Stimulated activated CD8-positive, alpha-beta memory T cell treated with anti-CD3 and anti-CD28 coated beads, Interleukin-7, amount 100 ng/mL, for 4 hours (primary cell): ENCODE measurements at places on chromosomes 11 and 22.

GRCh38 chr11:76839311-76839710 lies 21.4 kb upstream of the ACER3 start:
- DNase-seq, result no peak

- DNase-seq, result no peak
Observed at GRCh38 chr22:37331856-37332536, 49.7 kb downstream of the CYTH4 start.

DNA sequence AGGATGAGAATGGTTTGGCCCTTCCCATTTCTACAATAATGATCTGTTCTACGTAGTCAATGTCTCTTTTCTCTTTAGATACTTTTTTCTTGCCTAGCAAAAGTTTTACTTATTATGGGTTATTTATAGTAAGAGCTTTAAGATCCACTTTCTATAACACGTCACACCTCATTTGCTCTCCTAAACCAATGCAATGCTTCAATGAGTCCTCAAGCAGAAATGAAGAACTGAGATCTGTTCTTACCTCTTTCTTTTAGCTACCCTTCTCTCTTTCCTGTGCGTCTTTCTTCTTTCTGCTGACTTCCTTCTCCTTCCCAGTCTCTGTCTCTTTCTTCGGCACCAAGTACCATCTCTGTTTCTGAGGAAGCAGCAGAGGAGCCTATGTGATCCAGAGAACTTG lies 61.8 kb downstream of the SNX19 start:
- no peak for DNase-seq

DNA sequence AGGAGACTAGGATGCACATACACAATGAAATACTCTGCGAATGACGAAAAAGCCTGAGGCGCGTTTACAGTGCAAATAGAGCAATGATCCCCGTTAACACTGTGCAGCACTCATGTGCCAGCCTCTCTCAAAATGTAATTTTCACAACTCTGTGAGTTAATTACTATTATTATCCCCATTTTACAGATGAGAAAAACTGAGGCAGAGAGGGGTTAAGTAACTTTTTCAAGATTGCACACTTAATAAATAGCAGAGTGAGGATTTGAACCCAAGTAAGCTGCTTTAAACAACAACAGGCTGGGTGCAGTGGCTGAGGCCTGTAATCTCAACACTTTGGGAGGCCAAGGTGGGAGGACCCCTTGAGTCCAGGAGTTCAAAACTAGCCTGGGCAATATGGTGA lies 21.6 kb upstream of the SYT12 start:
- DNase-seq, result no peak

DNA sequence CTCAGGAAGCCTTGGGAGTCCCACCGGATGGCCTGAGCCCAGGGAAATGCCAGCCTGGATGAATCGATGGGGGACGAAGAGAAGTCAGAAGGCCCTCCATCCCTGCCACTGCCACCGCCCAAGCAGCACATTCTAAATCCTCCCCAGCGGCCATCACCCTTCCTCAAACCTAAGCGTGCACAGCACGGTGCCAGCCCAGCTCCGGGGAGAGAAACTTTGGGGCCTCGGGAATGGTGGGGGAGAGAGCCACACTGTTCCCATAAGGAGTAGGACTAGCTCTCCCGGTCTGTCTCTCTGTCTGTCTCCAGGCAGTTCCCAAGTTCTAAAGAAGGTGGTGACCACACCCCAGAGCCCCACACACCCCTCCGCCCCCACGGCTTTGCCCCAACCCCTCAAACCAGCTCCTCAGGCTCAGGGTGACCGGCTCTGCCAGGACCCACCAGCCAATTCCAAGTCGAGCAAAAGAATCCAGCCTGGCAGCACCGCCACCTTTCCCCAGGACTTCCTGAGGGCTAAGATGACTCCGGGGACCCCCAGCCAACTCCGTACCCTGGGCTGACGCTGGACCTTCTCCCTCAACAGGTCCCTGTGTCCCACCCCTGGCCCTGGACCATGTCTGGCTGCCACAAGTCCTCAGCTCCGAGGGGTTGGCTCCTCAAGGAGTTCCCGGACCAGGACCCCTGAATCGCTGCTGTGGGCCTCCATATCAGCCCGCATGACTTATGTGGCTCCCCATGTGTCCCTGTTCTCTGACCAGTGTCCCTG lies 2.7 kb downstream of the AHNAK start:
- no peak for DNase-seq

DNA sequence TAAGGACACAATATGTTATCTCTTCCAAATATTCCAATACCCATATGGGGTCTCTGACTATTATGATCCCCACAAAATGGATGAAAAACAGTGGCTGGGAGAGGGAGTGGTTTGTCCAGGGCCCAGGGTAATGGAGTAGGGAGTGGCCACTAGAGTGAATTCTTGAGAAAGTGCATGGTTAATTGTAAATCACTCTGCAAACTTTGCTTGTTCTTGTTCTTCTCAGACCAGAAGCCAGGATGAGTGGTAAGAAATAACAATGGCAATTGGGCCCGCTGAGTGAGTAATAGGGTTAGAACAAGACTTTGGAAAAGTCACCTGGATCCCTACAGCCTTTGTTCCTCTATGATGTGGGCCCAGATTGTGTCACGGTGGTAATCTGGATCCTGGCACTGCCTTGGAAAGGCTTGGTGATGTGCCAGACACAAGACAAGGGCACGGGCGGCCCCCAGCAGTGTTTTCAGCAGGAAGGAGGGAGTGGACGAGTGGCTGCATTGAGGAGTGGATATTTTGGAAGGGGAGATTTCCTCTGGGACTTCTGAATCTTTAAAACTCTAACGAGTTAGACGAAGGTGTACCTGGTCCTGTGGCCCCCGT lies 18.2 kb upstream of the KIRREL3 start:
- no peak for DNase-seq

GRCh38 chr22:48204296-48204695 lies 1441.8 kb downstream of the TBC1D22A start:
- DNase-seq, result no peak

- no peak for DNase-seq
Observed at GRCh38 chr11:13249177-13249576, 28.4 kb upstream of the BMAL1 start.

DNA sequence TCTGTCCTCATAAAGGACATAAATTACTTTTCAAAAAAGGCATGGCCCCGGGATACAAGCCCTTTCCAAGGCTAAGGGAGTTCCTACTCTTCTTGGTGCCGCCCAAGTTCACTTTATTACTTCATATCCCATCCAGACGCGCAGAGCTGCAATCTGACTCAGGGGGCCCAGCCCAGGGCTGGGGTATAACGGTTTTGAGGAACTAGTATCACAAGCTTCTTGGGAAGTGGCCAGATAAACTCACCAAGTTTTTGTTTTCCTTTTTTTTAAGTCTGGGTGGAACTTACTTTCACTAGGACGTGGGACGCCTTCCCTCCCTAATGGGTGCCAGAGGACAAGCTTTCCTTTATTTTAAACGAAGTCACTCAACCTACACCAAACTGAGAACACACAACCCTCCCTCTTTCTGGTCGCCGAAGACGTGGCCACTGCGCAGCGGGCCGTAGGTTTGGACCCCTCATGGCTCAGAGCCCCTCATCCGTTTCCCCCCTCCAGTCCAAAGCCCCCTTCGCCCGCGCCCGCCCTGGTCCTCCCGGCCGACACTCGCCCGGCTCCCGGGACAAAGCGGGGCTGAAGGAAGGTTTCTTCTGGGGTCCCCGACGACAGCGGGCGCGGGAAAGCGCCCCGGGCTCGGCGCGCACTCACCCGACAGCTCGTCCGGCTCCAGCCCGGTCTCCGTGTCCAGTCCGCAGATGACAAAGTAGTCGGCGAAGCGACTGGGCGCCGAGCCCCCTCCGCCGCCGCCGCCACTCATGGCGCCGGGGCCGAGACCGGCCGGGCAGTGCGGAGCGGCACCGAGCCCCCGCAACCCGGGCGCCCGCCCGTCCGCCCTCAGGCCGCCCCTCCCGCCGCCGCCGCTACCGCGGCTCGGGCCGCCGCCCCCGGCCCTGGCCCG lies 587 bp downstream of the DENND5A start:
- peak; percentile 8 for DNase-seq

DNA sequence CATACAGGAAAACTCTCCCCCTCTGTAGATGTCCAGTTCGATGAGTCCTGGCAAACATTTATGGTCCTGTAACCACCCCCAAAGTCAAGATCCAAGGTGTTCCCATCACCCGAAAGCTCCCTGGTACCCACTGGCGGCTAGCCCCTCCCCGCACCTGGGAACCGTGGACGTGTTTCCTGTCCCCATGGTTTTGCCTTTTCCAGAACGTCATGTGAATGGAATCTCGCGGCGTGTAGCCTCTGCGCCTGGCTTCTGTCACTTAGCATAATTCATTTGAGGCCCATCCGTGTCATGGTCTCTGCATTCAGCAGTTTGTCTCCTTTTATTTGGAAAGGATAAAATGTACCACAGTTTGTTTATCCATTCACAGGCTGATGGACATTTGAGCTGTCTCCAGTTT lies 106.3 kb downstream of the KCNQ1 start:
- no peak for DNase-seq
